Activated T-cell treated with anti-CD3 and anti-CD28 coated beads, Interleukin-2, amount 50 U/mL, for 4 hours (primary cell): ENCODE measurements at places on chromosomes 1 and 21.

DNA sequence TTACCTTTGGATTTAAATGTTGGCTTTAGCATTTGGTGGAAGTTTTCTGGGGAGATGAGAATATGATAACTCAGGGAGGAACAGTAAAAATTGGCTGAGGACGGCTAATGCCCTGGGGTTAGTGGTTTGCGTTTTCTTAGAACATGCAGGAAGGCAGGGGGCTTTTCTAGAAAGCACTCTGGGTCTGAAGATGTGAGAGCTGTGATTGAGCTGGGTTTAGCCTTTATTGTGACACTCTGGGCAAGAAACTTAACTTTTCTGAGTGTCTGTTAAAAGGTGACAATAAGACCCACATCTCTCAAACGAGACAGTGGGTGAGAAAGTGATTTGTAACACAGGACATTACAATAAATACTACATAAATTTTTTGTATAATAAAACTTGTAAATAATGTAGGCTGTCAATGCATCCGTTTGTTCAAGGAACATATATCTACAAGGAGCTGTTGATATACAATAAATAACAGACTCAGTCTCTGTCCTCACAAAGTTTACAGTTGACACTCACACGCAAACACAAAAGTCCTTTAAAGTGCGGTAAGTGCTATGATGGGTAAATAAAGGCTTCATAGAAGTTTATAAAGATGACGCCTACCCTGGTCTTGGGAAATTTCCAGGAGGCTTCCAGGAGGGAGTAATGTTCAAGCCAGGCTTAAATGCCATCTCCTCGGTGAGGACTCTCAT lies 49.5 kb upstream of the MRPS6 start:
- DNase-seq: no peak

DNA sequence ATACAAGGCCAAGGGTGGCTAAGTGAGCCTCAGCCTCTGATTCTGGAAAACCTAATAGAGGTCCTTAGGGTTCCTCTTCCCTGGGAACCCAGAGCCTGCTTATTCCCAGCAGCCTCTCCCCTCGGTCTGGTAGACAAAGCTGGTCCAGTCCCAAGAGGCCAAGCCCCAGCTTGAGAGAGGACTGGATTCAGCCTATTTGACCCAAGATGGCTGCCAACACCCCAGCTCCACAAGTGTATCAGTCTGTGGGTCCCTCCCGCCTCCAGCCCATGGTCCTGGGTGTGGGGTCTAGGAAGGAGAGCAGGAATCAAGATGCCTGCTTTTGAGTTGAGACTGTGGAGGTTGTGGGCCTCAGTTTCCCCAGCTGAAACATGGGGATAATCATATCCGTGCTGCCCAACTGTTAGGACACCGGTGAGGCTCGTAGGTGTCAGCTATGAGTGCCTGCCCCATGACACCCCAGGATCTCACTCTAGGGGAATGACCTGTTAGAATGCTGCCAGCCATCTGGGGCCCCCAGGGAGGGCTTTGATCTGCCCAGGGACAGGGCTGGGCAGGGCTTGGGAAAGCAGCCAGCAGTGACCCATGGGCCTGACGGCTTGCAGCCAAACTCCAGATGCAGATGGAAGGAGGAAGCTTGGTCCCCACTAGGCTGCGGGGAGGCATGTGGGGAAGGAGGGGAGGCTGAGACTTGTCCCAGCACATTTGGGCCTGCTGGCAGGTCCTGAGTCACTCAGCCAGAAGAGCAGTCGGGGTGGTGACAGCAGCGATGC lies 45.4 kb downstream of the NUAK2 start:
- DNase-seq: no peak

DNA sequence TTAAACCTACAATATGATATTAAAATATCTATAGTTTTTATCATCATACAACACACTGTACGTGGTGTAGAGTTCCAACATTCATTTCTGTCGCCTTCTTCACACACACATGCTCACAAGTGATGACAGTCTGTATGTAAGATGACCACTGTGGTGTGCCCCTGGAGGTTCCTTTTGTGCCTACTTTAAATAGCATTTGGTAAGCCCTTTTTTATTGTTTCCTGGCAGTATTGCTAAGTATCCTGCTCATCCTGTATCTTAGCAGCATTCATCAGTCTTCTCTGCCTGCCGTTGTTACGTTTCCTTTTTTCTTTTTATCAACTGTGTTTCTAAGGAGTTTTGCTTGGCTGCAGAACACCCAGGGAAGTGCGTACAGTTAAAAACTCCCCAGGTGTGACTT lies 231.4 kb downstream of the CHRM3 start:
- no peak for DNase-seq

DNA sequence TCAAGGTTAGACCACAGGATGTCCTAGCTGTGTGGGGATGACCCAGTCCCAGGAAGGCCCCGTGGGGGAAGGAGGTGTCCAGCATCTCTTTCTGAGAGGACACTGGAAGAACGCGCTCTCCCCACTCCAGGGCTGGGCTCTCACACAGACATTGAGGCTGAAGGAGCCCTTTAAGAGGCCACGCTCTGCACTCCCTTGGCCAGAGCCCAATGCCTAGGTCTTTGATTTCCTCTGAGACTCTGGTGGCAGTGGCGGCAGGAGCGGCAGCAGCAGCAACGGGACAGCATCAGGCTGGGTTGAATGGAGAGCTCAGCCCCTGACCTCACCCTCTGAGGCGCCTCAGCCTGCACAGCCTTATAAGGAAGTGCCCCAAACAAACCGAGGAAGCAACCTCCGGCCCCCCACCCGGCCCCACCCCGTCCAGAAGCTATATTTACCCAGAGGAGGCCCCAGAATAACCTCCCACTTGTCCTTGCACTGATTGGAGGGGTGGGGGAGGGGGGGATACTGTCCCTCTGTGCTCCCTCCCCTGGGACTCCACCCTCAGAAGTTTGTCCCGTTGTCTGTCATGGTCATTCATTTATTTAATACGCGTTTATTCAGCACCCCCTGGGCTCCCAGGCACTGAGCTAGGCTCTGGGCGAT lies 12.3 kb downstream of the NES start:
- no peak for DNase-seq

- no peak for DNase-seq
Measured at GRCh38 chr1:65059930-65060538, 88.0 kb upstream of the AK4 start.

- DNase-seq: no peak
Measured at GRCh38 chr1:212952641-212952976, 2.3 kb downstream of the VASH2 start.

GRCh38 chr1:76959556-76959955 lies 92.3 kb downstream of the ST6GALNAC5 start:
- DNase-seq: no peak

DNA sequence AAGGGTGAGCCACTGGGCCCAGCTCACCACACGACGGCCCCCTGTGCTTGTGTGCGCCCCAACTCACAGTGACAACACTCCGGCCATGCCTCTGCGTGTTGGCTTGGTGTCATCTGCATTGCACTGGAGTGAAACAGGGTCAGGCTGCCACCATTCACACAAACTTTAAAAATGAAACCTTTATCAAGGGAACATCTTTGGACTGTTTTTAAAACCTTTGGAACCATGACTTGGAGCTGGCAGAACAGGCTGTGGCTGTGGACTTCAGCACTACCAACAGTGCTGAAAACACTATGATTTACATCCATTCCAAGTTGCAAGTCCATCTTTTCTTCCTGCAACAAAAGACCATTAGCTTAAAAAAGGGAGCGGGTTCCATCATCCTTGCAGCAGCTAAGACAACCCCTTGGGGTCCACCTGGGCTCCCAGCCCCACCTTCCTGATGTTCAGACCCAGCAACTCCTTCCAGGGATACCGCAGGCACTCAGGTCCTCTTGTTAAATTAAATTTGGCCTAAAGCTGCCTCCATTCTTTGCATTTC lies 25.6 kb downstream of the POFUT2 start:
- DNase-seq: no peak

DNA sequence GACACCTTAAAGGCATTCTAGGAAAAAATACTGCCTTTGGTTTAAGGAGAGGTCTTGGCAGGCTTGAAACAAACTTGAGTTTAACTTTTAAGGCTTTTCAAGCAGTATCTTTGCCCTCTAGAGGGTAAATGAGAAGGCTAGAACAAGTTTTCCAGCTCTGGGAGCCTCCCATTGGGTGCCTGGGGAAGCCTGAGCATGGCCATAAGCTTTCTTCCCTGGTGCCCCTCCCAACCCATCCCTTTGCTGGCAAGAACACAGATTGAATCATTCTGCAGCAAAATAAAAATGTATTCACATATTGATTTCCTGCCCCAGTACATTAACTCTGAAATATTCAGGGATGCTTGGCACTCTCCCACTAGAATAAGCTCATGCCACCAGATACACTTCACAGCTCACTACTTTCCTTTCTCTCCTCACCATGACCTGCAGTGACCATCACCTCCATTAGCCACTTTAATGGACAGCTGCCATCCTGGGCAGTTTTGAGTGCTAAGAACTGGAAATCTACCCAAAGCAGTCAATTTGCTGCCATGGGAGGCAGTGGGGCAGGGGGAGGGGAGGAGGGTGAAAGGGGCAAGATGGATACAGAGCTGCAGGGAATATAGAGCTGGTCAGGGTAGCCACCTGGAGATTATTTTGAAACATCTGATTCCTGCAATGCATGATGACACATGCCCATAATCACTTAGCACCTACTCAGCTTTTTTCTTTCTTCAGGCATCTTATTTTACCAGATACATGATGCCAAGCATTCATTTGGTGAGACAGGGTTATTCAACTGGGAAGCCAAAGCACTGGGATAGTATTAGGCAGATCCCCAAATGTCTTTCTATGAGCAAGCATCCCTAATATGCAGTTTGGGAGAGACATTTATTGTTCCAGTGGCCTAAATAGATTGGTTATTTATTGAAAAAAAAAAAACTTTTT lies 140.6 kb downstream of the SYT2 start:
- no peak for DNase-seq

GRCh38 chr1:81509594-81509993 lies 291.1 kb upstream of the ADGRL2 start:
- DNase-seq: no peak

- DNase-seq: no peak
Measured at GRCh38 chr1:6646499-6647148, 22.0 kb downstream of the THAP3 start.

GRCh38 chr1:190029441-190029840 lies 448.2 kb downstream of the BRINP3 start:
- DNase-seq: no peak

DNA sequence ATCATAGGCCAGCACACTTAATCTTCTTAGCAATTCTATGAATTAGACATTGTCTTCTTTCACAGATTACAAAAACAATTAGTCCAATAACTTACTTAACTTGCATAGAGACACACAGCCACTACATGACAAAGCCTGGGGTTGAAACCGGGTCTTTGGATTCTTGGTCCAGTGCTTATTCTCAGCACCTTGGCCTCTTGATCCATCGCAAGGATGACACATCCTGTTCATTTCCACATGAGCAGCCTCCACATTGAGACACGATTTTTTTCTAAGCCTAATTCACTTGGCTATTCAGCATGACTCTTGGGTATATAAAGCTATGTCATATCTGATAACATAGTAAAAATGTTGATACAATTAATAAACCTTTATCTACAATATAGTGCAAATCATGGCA lies 221.0 kb upstream of the FOXD3 start:
- DNase-seq: no peak

DNA sequence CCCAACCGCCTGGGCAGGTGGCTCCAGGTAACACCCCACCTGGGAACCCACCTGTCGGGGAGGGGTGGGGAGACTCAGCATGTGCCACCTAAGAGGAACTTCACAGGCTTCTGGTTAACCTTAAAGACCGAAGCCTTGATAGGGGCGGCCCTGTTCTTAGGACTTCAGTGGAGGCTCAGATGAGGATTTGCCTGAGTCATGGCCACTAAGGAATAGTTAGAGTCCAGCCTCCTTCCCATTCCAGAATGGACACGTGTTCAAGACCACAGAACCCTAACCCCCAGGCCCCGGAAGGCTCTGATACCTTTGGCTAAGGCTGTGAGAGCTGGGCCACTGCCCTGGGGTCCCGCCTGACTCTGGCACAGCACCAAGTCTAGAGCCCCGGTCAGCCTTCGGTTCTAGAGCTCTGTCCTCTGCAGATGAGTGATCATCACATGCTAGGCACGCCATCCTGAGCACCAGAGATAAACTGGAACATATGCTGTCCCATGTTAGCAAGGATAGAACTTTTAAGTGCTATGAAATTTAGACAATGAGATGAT lies 20.3 kb downstream of the PADI6 start:
- no peak for DNase-seq

DNA sequence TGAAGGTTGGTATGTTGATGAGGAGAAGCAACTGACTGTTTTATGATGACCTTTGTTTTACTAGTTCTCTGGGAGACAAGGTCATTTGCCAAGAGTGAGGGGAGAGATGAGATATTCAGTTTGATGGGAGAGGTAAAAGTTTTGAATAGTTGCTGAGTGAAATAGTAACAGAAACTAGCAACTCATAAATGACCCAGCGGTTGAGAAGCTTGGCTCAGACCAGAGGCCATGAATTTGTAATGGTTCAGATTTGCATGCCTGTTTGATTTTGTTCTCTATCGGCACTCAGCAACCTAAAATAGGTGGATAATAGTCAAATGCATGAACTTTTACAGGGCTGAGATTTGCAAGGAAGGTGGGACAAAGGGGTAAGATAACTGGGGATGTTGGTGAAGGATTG lies 6.6 kb downstream of the CCDC30 start:
- no peak for DNase-seq

DNA sequence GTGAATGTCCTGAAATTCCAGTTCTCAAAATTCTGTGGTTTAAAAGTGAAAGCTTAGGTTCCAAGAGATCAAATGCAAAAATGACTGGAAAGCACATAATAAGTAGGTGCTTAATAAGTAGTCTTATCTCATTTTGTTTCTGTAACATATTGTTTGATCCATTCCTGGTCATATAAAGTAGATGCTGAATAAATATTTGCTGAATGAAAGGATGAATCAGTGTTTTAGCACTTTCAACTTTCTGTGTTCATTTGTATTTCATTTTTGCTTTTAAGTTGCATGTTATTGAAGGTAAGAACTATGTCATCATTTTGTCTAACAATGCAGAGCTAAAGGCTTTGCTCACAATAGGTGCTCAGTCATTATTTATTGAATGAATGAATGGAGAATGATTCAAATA lies 6.3 kb downstream of the MAST2 start:
- no peak for DNase-seq

- DNase-seq: no peak
Measured at GRCh38 chr1:218526198-218526580, 181.1 kb downstream of the TGFB2 start.

GRCh38 chr1:144101397-144102045 lies 129.7 kb upstream of the FAM72C start:
- no peak for DNase-seq

DNA sequence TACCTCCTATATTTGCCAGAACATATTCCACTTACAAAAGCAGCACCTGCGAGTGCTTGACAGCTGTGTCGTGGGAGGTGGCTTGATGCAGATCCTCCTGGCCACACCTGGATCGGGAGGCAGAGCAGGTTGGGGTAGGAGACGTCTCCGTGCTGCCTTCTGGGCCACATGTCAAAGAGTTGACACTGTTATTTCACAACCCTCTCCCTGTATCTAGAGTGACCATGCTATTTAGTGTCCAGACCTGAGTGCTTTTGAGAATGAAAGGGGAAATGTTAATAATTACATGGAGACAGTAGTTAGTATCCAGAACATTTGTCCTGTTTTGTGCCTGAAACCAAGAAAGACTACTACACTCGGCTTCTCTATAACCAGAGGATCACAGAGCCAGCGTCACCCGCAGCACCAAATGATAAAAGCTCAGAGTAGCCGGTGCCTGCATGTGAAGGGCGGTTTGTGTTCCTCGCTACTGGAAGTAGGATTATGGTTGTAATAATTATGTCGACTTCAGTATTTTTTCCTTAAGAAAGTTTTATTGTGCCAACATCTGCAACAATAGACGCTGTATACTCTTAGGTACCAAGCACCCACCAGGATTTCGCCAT lies 77.1 kb downstream of the GALNT2 start:
- no peak for DNase-seq

- DNase-seq: no peak
Measured at GRCh38 chr1:221541296-221541695, 200.6 kb downstream of the DUSP10 start.
